ENCODE measurements at places on chromosomes 2 and 18.

- no peak for DNase-seq
Measured at GRCh38 chr2:224257156-224257555, 144.8 kb downstream of the FAM124B start.

GRCh38 chr18:36095936-36096519 lies 28.7 kb upstream of the RPRD1A start:
- peak; percentile 39 for DNase-seq

DNA sequence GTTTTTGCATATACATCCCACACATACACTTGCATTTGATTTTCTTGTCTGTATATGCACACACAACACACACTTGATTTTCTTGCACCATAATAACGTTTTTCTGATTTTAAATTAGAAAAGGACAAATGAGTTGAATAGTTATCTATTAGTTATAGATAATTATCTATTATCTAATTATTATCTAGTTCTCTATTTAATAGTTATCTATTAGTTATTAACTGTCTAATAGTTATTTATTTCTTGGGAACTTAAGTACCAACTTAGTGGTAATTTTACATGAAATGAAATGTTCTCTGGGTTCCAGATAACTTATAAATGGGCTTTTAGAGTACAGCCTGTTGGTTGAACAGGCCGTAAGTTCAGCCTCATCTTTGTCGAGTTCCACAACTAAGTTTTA lies 23.0 kb downstream of the INPP4A start:
- no peak for DNase-seq

DNA sequence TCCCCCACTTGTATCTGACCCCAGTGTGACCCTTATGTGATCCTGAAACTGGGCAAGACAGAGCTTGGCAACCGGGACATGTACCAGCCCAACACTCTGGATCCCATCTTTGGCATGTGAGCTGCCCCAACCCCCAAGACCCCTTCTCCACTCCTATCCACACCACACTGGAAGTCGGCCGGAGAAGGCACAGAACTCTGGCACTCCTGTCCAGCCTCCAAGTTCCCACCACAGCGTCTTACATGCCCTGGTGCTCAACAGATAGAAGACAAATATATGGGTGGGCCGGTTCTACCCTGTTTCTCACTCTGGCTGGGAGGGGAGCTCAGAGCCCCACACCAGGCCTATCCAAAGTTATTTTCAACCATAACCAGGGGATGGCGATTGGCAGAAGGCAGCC lies 40.8 kb downstream of the LMAN2L start:
- no peak for DNase-seq

GRCh38 chr2:70778676-70779075 lies 10.7 kb upstream of the ADD2 start:
- no peak for DNase-seq

GRCh38 chr2:36609507-36609906 lies 11.5 kb upstream of the FEZ2 start:
- no peak for DNase-seq

DNA sequence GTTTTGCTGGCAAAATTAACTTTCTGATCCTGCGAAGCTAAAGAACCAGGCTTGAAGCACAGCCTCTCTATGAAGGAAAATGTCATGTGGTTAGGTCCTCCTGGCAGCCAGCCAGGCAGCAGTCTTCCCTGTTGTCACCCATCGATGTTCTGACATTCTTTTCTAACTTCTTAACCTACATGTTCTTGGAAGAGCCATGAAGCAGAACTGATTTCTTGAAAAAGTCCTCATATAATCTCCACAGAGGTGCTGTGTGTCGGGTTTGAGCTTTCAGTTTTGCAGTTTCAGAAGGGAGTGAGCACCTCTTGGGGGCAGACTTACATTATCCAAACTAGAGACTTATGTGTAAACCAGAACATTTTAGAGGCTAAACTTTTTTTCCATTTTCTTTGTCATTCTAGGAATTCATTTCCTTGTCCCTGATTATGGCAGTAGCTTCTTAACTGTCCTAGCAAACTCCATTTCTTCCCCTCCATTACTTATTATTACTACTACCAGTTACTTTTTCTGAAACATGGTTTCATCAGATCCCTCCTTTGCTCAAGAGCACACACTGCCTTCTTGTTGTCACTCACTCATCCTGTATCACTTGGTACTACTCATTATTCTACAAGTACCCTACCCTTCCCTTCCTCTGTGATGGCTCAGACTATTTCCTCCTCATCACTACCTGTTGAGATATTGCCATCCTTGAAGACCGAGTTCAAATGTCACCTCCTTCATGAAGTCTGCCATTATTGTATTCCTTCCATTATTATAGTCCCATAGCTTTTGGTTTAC lies 31.1 kb downstream of the DOK1 start:
- DNase-seq, result peak; percentile 2

DNA sequence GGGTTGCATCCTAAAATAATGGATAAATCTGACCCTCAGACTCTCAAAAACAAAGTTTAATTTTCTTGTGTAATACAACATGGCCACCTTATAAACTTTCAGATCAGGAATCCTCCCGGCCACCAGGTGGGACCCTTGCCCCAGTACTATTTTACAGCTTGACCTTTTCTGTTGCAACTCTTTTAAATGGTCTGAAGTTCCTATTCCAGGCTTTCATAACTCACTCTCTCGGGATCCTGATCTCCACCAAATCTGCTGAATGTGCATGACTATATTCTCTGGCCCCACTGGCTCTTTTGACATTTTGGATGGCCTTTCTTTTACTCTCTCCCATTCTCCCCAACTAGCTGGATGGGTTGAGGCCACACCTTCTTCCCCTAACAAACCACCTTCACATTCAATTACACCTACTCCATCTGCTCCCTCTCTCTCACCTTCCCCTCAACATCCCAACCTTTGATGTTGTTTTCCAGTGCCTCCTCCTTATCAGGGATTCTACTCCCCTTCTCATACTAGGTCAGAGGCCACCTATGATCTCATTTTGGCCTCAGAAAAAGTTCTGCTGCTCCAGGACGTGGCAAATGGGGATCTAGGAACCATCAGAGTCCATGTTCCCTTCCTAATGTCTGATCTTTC lies 70.8 kb downstream of the SESTD1 start:
- DNase-seq, result no peak

GRCh38 chr18:75429975-75430374 lies 2.5 kb upstream of the SMIM21 start:
- DNase-seq, result no peak

- DNase-seq, result no peak
Measured at GRCh38 chr2:32264422-32265105, at the start of gene NLRC4. Gene NLRC4, minus strand, starts transcription at chr2:32264886. Its CDS starts 8,111 bp downstream, at chr2:32256775.

DNA sequence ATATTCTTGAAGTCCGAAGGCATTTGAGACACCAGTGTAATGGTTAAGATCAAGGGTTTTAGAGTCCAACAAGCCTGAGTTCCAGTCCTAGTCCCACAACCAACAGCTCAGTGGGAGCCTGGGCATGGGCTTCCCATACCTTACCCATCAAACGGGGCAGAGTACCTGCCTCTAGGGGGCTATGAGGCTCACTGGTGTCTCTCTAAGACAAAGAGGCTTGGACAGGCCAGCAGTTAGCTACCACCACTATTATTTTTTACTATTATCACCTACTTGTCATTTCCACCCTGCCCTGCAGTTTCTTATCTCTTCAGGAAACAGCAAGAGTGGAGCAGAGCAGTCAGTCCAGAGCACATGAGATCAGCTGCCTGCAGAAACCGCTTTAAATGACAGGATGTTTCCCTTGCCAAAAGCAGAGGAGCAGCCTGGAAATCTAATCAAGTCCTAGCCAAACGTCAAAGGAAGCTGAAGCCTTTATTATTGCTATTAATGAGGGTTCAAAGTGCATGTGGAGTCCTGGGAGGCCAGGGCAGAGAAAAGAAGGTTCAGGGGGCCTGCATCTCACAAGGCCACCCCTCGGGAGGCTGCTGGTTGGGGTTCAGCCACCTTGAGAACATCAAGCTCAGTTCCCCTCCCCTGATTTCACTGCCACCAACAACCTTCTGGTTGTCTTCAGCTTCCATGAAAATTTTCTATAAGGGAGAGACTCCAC lies 66.6 kb downstream of the STPG4 start:
- DNase-seq, result no peak

DNA sequence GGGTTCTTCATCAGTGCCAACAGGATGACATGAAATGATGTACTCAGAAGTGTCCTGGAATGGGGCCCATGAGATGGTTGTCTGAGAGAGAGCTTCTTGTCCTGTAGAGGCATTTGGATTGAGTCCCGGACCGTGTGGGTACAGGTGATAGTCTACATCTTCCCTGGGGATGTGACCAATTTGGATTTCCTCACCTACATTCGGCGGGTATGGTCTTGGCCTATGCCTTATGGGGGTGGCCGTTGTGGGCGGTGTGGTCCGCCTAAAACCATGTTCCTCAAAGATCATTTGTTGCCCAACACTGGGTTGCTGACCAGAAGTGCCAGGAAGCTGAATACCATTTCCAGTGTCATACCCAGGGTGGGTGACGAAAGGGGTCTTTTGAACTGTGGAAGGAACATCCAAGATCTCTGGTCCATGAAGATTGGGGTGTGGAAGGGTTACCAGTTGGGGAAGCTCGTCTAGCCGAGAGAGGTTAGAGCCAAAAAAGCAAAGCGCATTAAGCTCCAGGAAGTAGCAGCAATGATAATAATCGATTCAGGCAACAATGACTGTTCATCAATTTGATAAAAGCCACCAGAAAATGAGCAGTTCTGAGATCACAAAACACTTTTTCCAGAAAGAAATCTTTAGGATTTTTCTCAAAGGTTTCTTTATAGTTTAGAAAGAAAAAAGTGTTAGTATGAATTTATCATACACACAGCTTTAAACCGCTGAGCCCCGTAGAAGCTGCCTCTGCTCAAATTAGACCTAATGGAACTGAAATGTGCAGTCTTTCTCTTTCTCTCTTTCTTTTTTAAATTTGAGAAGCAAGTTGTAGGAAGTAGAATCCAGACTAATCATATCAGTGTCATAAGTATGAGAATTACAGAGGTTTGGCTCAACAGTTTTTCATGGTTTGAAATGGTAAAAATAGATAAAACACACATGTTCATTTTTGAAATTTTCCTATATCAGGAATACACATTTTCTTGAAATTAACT lies 60.3 kb downstream of the ATIC start:
- DNase-seq, result no peak

- peak; percentile 36 for DNase-seq
Measured at GRCh38 chr2:97761192-97761591, 47.8 kb downstream of the ZAP70 start.

DNA sequence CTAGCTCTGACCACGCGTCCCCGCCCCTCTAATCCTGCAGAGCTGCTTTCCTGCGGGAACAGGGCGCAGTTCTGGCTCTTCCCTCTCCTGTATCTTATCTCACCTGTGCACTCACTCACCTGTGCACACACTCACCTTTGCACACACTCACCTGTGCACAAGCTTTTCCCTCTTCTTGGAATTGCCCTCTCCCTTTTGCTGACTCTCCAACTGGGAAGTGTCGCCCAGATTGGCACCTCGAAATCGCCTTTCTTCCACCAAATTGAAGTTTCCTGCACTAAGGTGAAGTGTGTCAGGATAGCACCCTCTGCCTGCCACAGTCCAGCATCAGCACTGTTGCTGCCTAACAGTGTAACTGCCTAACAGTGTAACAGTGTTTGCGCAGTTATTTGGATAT lies 566 bp upstream of the CMPK2 start:
- peak; percentile 50 for DNase-seq

DNA sequence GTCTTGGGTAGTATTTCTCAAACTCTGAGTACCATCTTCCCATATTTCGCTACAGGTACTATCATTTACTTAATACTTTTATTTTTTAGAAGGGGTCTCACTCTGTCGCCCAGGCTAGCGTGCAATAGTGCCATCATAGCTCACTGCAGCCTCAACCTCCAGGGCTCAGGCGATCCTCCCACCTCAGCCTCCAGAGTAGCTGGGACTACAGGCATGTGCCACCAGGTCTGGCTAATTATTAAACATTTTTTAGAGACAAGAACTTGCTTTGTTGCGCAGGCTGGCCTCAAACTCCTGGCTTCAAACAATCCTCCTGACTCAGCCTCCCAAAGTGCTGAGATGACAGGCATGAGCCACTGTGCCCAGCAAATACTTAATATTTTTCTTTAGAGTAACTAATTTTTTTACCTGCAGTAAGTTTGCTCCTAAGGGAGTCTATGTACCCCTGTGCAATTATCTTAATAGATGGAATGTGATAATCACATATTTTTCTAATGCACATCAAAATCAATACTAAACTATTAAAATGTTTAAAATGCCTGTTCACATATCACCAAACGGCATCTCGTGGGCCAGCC lies 100.6 kb upstream of the ST3GAL5 start:
- DNase-seq, result no peak

- no peak for DNase-seq
Measured at GRCh38 chr2:118309257-118309945, 221.1 kb downstream of the INSIG2 start.

DNA sequence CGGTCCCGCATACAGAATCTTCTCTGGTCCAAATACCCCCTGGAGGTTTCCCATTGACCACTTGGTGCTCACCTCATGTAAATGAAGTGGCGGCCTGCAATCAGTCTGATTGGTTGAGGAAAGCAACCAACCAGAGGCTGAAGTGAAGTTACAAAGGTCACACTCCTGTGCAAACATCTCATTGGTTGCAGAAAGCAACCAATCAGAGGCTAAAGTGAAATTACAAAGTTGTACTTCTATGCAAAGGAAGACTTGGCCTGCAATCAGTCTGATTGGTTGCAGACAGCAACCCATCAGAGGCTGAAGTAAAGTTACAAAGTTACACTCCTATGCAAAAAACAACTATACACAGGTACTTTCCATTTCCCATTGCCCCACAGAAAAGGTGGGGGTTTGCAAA lies 2.5 kb upstream of the SP100 start:
- no peak for DNase-seq

- DNase-seq, result no peak
Measured at GRCh38 chr2:169139993-169140767, 70.8 kb downstream of the DHRS9 start.

DNA sequence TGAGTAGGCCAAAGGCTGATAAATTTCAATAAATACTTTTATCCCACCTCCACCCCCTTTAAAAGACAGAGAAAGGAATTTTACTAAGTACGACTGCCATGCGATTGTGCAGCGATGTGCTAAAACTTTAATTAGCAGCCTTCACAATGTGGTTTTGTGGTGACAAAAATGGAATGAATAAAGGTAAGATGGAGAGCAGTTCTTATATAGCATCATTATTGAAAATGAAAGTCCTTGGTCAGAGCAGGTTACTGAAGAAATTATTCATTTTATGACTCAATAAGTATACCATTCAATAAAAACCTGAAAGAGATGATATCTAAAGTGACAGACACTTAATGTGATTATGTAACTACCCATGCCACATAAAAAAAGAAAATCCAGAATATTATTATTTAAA lies 33.2 kb upstream of the MTIF2 start:
- no peak for DNase-seq

- DNase-seq, result no peak
Measured at GRCh38 chr2:197322143-197322542, 11.6 kb upstream of the ANKRD44 start.

DNA sequence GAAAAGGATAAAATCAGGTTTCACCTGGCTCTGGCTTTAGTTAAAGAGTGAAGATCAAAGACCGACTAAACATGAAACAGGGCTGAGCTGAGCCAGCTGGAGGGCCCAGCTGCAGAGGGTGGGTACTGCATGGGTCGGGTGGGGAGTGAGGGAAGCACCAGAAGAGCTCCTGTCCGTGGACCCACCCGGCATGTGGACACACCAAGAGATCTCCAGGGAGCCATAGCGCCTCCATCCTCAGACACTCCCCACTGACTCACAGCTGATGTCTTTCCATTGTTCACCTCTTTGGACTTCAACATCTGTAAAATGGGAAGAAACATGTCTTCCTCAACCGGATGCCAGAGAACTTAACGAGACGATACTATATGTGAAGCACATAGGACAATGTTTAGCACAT lies 178.3 kb upstream of the KLHL29 start:
- DNase-seq, result no peak

All from CD4-positive, alpha-beta T cell treated with Interleukin-6 at 100 ng/mL for 8 hours (primary cell).